ENCODE measurements at places on chromosomes 11 and 22.

- no peak for DNase-seq
Measured at GRCh38 chr22:31929167-31929930, 15.0 kb upstream of the YWHAH start.

- DNase-seq = no peak
Measured at GRCh38 chr11:123316003-123316402, 114.1 kb upstream of the GRAMD1B start.

DNA sequence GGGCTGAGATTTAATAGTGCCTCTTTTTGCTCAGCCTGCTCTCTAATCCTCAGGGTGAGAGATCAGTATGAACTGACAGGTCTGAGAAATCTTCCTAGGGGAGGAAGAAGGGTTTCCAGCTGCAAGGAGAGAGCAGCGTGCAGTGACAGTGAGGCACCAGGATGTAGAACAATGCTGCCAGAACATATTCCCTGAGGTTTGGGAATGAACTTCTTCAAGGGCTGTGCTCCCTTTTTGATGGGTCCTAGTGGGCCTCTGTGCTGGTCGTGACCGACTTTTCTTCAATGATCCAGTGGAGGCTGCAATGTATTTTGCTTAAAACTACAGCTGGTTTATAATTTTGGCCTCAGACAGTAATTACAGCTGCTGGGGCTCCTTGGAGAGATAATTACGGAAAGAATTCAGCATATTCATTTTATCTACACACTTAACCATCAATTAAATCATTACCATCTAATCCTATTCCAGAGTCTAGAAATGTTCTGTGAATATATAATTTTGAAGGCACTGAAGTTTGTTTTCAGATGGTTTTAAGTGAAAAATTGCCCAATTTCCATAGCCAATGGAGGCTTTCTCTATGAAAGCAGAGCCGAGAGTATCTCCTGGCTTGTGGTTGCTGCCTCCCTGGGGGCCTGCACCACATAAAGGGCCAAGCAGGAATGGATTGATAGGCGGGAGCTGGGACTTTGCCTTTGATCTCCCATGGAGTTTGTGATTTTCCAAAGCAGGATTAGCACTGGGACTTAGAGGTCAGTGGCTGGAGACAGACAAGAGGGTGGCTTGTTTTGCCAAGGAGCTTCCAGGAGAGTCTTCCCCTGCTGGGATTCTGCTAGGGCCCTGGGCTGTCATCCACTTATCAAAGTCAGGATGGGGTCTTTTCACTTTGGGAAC is 41.0 kb upstream of the OLFML1 start:
- peak; percentile 64 for DNase-seq

GRCh38 chr11:128653801-128654231 is 40.1 kb upstream of the FLI1 start:
- no peak for DNase-seq
